ENCODE measurements at places on chromosomes 2 and 18. TPM values are rescaled to one million over a fixed set of nuclear protein-coding genes. Genes with fewer than 3 reads are reported as not detected.

DNA sequence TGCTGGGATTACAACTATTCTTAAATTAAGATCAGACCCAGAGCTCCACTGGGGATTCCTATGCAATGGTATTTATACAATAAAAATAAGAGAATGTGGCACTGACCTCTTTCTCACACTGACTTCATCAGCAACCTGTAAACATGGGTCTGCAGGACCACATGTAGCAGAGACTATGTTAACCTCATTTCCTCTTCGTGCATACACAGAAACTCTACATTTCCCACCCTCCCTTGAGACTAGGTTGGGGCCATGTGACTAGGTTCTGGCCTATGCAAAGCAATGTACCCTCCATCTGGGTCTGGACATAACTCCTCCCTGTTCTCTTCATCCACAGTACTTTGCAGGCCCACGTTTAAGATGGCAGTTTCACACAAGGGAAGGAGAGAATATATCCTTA, 514.4 kb upstream of the CHAC2 start:
- H3K27ac ChIP-seq: no peak overlapping the region
- no peaks in the 10 kb centered on the region for H3K27me3 ChIP-seq
- no peaks in the 10 kb centered on the region for H3K4me1 ChIP-seq
- H3K4me3 ChIP-seq: no peak overlapping the region

- H3K36me3 ChIP-seq: peaks cover 44% of the 10 kb centered on the region
- no peak for DNase-seq
- no peak overlapping the region for H3K4me3 ChIP-seq
Observed at GRCh38 chr2:39730685-39731302, 48.3 kb downstream of the THUMPD2 start.

- no peak for DNase-seq
- no peaks in the 10 kb centered on the region for H3K27me3 ChIP-seq
- no peak overlapping the region for H3K4me3 ChIP-seq
- H3K27ac ChIP-seq: peak overlapping the region; percentile 14
Observed at GRCh38 chr2:98654699-98655495, 46.5 kb downstream of the UNC50 start.

DNA sequence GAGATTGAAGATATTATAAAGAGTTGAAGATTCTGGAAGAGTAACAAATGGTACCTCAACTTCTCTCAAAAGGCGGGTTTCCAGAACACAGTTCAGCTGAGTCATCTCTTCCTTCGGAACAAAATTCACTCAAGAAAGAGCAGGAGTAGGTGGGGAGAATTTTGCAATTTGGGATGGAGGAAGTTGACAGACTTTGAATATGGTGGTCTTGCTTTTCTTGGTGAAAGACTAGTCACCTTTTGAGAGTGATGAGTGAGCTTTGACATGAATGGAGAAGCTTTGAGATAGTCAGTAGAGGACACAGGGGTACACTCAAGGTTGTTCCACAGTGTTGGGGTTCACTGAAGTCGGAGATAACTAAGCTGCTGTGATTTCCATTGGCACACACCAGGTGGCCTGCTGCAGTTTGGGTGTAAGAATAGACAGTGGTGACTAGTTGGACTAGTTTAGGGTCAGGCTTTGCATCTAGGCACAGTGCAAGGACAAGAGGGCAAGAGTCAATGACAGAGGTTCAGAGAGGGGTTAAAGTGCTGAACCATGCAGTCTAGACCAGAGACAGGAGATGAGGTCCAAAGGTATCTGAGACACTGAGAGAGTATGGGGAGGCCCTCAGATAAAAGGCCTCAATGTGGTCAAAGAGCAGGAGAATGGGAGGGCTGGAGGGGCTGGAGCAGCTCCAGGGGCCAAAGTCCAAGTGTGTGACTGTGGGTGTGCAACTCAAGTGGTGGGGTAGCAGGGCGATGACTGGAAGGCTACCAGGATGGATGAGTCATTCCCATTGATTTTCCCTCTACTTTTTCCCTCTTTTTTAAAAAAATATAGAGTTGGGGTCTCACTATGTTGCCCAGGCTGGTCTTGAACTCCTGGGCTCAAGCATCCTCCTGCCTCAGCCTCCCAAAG, 7.7 kb downstream of the CCL20 start:
- H3K4me1 ChIP-seq: peaks cover 7% of the 10 kb centered on the region
- H3K4me3 ChIP-seq: no peak overlapping the region
- H3K27me3 ChIP-seq: no peaks in the 10 kb centered on the region
- no peaks in the 10 kb centered on the region for H3K36me3 ChIP-seq
- H3K27ac ChIP-seq: no peak overlapping the region
- DNase-seq: no peak

- H3K36me3 ChIP-seq: no peaks in the 10 kb centered on the region
- no peaks in the 10 kb centered on the region for H3K27me3 ChIP-seq
- no peaks in the 10 kb centered on the region for H3K4me1 ChIP-seq
- no peak overlapping the region for H3K27ac ChIP-seq
Observed at GRCh38 chr2:80117401-80117800, 187.2 kb downstream of the LRRTM1 start.

- H3K36me3 ChIP-seq: no peaks in the 10 kb centered on the region
- H3K4me3 ChIP-seq: no peak overlapping the region
- H3K27ac ChIP-seq: no peak overlapping the region
Observed at GRCh38 chr18:73414598-73414997, 546.8 kb upstream of the NETO1 start.

ELOA2 gene
- not detected for total RNA-seq

PLCL1 gene
- 0.34 TPM for total RNA-seq

Data from esophagus squamous epithelium (tissue), 5 donors.